Spleen (tissue), 13 donors: ENCODE measurements at places on chromosomes 2 and 18.

DNA sequence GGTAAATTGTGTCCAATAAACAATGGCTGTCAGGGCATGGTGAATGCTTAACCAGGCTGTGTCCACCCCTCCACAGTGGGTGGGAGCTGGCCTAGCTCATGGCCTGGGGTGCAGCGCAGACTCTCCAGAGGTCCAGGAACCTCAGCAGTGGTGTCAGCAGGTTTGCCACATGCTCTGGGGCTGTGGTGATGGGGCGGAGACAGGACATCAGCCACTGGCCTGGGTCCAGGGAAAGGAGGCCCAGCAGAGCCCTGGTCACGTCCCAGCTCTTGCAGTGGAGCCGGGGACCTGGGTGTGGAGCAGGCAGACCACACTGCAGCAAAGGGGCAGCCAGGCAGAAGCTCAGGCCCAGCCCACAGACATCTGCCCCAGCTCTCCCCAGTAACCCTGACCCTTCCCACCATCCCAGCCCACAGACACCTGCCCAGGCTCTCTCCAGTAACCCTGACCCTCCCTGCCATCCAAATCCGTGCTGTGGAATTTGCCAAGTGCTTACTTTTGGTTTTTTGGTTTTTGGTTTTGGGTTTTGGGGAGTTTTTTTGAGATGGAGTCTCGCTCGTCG lies 13.8 kb upstream of the KIF1A start:
- no peak for DNase-seq

DNA sequence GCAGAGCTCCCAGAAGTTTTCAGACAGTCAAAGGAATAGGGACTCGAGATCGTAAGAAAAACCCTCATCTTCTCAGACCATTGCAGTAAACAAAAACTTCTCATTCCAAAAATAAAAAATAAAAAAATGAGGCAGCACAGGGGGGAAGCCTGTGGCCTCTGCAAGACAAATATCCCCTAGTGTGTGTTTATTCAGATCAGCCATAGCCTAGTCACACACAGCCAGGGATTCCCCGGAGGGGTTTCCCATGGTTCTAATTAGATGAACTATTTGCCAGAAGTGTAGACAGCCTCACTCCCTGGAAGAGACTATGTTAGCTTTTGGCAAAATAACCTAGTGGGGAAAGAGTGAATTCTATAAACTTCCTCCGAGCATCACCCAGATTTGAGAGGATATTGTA lies 122.9 kb upstream of the KLF7 start:
- DNase-seq: no peak

DNA sequence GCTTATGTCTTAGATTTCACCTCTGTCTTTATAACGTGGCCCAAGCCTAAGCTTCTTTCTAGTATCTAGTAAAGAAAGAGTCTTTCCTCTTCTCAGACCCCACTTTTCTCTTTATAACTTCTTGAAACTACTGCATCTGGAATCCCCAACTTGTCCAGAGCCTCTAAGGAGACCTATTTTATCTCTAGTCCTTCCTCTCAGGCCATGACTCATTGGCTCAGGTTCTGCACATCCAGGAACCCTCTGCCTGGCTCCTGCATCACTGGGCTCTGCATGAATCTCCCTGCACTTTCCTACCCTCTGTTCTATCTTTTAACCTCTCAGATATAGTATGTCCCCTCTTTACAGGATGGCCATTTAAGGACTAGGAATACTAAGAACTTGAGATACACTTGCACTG lies 124.7 kb downstream of the DNAH6 start:
- DNase-seq: no peak

GRCh38 chr18:77859634-77860033 lies 610.0 kb downstream of the GALR1 start:
- no peak for DNase-seq

- DNase-seq: no peak
Observed at GRCh38 chr2:171411791-171412483, 21.9 kb downstream of the METTL8 start.

GRCh38 chr2:142868229-142868762 lies 9.2 kb upstream of the KYNU start:
- DNase-seq: peak; percentile 79

DNA sequence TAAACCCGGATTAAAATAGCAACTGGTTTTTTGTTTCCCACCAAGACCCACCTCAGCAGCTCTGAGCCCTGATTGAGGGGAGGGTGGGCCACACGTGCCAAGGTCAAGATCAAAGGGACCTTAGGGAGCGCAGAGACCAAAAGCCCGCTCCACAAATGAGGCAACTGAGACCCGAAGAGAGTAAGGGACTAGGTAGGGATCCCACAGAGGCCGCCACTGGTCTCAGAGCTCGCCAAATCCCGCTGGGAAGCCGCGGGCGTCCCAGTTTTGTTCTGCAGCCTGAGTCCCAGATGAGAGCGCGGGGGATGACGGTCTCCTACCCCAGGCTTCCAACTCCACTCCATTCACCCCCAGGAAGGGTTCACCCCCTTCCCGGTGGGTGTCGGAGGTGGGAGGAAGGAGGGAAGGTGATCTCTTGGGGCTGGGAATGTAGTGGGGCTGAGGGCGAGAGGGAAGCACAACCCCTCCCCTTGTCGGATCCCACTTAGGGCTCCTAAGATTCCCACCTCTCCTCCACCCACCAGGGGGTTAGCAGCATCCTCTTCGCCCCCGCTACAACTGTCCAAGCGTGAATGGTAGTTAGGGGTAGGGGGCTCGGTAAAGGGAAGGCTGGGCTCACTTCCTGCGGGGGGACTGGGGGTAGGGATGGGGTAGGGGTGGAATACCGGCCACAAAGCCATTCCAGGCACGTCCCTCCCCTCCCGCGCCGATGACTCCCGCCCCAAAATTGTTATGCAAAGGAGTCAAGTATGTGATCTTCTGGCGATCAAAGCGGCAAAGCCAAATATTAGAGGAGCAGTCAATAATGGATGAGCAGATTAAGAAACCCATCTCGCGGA lies 7.3 kb upstream of the EN1 start:
- DNase-seq: no peak

- DNase-seq: no peak
Observed at GRCh38 chr2:71614976-71615766, 161.8 kb downstream of the DYSF start.

GRCh38 chr2:107235491-107236254 lies 349.7 kb upstream of the ST6GAL2 start:
- DNase-seq: no peak

- peak; percentile 64 for DNase-seq
Observed at GRCh38 chr18:13620206-13620672, 106.1 kb downstream of the FAM210A start.

- DNase-seq: no peak
Observed at GRCh38 chr2:96247896-96248295, 17.9 kb downstream of the TMEM127 start.

- DNase-seq: peak; percentile 82
Observed at GRCh38 chr2:197804758-197805714, 643 bp downstream of the PLCL1 start.
